ENCODE measurements at places on chromosomes 5 and 9.

GRCh38 chr9:128917151-128917849 is 3.5 kb upstream of the PHYHD1 start:
- DNase-seq: peak; percentile 82

DNA sequence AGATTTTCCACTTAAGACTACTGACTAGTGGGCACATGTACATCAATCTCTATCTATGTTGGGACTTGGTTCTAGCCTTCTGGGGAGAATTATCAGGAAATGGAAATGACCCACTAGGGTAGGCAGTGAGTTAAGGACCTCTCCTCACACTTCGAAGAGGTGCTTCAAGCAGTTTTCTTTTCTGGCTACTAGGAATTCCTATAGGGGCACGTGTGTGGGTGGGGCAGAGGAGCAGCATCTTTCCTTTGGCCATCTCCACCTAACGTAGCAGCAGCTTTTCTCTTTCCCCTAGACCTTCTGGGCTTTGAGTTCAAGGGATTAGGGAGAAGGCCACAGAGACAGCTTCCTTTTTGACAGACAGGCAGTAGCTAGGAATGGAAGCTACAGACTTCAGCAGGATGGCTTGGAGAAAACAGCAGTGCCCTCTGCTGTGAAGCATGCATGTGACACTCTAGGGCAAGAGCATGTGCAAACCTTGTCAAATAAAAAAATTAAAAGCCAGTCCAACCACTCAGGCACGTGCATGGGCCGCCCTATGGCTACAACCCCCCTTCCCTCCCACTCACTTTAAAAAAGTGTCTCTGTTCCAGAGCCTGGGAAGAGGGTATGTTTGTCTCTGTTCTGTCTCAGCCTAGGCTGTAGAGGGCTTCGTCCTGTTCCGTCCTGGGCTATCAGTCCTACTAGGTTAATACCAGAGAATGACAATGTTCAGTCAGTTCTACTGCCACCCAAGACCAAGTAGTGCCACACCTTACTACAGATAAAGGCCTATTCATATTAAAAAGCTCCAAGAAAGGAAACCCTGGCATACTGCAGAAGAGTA is 8.7 kb upstream of the GFRA3 start:
- DNase-seq: peak; percentile 45

DNA sequence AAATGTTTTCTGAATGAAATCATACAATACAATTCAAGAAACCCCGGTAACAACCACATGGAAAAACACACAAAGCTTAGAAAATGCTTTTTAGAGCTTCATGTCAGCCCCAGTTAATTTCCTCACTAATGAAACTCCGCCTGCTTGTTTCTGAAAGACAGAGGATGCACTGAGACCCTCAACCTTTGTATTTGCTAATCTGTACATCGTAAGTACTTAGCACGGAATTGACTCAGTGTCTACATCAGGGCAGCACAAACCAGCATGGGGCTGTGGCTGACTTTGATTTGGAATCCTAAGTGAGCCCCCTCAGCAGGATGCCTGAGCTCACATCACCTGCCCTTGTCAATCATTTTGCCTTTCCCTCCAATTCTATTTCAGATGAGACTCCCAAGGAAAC is 499.1 kb upstream of the MPDZ start:
- DNase-seq: peak; percentile 40

- DNase-seq: no peak
Measured at GRCh38 chr5:66343370-66344071, 199.4 kb downstream of the SREK1 start.

DNA sequence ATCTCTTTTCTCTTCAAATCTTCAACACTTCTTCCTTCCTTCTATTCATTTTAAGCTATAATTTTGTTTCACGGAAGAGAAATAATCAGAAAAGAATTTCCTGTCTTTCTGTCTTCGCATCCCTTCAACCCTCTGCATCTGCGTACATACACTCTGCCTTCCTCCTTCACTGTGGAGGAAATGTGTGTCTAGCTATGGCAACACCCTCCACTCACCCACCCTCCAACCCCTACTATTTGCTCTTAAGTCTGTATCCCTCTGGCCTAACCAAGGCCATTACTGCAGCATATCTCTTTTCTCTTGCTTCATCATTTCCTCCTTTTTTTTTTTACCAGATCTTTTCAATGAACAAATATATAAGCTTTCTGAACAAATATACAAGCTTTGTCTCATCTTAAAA is 105.7 kb upstream of the NUDT12 start:
- no peak for DNase-seq

DNA sequence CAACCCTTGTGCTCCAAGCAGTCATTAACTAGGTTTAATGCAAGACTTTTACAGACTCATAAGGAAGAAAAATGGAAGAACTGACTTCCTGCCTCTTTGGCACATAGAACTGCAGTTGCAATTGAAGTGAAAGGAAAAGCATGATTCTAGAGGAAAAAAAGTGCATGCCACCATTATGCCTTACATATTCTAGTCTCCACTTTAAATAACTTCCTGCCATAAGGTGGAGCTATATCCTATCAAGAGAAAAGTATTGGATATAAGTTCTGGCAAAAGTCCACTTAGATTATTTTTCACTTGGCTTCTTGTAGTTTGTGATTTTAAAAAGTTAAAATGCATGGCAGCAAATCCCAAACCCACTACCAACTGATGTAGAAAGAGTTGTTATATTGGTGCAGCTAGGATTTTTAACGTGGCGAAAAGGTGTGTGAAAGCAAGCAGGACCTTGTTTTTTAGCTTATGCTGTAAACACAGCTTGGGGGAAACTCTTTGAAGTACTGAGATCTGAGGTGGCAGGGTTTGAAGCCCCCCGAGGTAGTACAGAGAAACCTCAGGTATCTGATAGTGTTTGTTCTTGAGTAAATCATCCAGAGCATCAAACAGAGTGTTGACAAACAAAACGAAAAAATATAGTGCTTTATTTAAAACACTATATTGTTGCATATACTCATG is 117.9 kb downstream of the ANXA1 start:
- DNase-seq: no peak

- DNase-seq: no peak
Measured at GRCh38 chr5:139667730-139668063, 19.5 kb downstream of the CXXC5 start.

GRCh38 chr9:112286926-112287325 is 46.5 kb downstream of the PTBP3 start:
- no peak for DNase-seq

DNA sequence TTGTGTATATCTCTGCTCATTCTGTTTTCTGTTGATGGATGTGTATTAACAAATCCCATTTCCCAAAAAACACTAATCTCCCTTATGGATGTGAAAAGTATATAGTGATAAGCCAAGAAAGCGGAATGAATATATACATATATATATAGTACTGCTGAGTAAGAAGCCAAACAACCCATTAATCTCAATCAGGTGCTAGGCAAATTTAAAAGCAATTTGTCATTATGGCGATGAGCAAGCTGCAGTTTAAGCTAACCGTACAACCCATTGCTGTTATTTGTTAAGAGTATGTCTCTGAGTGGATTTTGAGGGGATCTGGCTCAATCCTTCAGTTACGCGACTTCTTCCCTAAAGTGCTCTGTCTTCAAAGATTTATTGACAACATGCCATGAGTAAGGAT is 640.4 kb upstream of the ARRDC3 start:
- DNase-seq: no peak

- peak; percentile 78 for DNase-seq
Measured at GRCh38 chr5:141681695-141682641, at the start of gene ARAP3. TSS of gene ARAP3 (minus strand) at chr5:141682230. CDS start at chr5:141680486, 1,744 bp downstream.

DNA sequence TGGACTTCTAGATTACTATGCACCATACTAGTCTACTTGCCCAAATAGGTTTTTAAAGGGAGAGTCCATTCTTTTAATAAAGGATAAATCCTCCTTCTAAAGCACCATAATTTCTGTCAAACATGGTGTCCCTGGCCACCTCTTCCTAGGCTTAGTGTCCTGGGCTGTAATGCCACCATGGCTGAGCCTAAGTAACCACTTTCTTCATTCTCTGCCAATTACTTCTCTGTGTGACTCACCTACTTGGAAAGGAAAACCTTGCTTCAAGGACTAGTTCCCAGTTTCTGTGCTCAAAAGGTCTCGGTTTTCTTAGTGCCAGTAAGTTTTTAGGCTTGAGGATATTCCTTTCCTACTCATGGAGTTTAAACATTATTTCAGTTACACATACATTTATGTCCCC is 273.4 kb downstream of the DENND1A start:
- DNase-seq: no peak

DNA sequence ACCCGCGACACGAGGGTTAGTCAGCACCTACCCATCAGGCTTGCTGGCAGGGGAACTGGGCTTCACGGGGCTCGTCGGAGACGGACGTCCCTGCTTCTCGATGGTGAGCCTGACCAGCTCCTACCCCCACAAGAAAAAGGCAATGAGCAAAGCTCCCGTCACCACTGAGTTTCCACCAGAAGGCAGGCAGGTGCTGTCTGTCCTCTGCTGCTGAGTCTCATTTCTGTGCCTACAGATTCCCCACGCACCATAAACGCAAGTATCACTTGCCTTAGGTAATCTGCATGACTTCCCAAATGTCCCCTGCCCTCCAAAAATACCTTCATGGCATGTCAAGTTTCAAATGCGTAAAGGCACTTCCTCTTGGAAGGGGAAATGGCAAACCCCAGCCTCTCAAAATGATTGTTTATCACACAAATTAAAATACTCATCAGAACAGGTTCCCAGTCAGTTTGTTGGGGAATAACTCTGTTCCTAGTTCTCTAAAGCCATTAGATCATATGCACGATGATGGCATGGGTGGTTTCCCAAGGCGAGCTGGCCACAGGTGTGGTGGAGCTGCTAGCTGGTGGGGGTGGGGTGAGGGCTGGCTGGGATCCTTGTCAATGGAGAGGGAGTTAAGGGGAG is 85.0 kb downstream of the PRRT1B start:
- DNase-seq: no peak
